MG63 (cell line): ENCODE measurements at places on chromosomes 5 and 9.

DNA sequence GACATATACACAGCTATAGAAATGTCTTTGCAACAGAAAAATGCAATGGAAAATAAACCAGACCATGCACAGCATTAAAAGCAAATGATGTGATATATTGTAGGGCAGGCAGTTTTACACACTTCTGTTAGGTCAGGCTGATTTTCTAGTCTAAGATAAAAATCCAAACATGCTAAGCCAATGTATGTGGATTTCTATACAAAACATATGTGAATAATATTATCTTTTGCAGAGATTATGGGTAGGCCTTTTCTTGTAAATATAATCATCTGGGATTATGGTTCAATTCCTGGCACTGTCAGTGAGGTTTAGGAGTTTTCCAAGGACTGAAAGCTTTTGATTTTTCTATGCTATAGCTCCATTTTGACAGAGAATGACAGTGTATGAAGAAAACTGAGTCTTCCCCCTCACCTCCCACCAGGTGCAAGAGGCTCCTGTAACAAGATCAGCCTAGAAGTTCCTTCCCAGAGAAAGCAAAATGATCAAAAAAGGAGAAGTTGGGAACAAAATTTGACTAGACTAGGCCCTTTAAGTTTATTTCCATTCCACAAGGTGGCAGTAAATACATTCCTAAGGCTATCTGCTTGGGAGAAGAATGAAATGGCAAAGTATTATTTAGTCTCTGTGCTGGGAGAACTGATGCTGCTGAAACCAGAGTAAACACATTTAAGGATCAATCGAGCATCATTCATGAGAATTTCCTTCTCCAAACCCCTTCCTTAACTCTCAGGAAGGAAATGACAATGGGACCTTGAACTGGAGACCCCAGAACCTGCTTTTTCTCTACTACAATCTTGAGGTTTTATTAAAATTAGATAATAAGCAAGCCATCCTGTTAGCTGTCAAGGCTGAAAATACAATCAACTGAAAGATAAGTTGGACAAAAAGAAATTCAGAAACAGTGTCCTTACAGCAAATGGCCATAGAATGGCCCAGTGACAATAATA is 133.0 kb upstream of the TUT7 start:
- no peak for DNase-seq

DNA sequence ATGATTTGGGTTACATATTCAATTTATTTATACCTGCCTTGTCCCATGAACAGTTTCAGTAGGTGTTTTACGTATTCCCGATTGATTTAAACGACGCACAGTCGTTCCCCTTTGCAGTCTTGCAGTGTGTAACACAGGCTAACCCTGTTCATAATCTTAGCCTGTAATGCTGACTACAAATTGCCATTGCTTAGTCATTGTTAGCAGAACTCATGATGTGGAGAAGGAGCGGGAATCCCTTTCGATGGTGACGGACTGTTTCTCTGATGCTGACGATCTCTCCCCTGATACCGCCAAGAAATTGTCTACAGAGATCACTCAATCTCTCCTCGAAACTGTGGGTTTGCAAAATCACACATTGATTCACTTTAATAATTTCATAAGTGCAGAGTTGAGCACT is 93.2 kb downstream of the MRPL36 start:
- no peak for DNase-seq

DNA sequence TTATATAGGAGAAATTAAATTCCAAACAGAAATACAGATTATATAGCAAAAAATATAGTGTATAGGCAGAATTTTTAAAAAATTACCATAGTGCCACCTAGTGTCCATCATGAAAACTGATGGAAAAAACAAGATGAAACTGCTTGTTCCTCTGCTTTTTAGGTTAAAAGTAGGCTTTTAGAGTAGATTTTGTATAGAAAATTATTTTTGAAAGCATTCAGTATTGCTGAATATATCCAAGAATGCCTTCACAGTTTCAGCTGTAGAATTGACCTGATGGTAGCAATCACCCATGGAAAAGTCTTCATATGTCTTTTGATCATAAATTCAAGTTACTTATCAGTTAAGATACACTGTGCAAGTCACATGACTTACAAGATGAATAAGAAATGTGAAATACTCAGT is 19.7 kb downstream of the RIOK2 start:
- DNase-seq, result no peak

DNA sequence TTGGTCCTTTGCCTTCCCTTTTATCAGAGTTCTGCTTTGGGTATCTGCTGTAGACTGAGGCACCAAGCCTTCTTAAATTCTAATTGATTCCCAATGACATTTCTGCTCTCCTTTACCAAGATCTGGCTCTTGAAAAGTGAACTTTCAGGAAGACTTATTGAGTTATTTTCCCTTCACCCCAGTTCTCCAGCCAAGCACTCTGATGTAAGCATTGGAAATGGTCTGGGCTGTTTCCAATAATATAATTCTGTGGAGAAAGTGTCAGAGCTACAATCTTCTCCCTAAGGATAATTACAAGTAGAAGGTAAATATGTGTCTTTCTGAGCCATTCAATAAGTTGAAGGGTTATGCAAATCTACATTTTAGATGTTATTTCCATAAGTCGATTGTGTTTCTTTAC is 30.8 kb downstream of the BTF3 start:
- no peak for DNase-seq

GRCh38 chr5:106986006-106986405 is 684.7 kb downstream of the EFNA5 start:
- DNase-seq, result no peak
